Nucleus accumbens (tissue), 56 donors: ENCODE measurements at places on chromosomes 7 and 10.

DNA sequence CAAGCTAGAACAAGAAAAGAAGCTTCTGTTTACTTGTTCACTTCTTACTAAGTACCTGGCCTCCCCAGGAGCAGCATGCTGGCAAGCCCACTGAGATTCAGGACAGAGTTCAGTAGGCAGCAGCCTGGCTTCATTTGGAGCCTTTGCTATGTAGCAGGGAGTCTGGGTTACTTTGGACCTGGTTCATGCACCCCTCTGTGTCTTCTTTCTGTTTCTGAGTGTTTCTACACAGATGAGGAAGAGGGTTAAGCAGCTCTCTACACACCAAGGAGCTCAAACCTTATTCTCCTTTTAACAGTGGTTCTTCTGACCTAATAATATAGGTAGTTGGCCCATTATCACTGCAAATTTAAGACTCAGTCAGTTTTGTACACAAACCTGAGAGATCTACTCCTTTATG lies 152.9 kb downstream of the ARID5B start:
- DNase-seq: no peak

- DNase-seq: peak; percentile 24
Measured at GRCh38 chr7:28956608-28957063, 1.5 kb downstream of the TRIL start.

DNA sequence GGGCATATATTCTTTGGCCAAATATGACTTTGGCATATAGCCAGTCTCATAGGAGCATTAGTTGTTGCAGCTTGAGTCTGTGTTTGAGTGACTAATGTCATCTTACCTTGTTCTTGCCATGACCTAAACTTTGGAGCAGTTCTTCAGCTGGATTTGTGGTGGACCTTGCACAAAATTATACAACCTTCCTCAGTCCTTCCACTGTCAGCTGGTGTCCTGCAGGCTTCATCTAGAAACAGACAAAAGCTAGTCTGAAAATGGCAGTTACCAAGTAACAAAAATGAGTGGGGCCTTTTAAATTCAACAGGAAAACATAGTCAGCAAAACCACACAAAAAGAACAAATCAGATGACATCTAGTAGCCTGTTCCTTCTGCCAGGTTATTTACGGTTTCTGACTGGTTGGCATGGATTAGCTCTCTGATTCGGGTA lies 59.5 kb upstream of the HECTD2 start:
- no peak for DNase-seq

- no peak for DNase-seq
Measured at GRCh38 chr10:123530166-123530870, 135.8 kb upstream of the GPR26 start.

GRCh38 chr10:81725851-81726250 lies 149.1 kb upstream of the NRG3 start:
- no peak for DNase-seq

- no peak for DNase-seq
Measured at GRCh38 chr10:86964847-86965190, 3.5 kb upstream of the ADIRF start.

DNA sequence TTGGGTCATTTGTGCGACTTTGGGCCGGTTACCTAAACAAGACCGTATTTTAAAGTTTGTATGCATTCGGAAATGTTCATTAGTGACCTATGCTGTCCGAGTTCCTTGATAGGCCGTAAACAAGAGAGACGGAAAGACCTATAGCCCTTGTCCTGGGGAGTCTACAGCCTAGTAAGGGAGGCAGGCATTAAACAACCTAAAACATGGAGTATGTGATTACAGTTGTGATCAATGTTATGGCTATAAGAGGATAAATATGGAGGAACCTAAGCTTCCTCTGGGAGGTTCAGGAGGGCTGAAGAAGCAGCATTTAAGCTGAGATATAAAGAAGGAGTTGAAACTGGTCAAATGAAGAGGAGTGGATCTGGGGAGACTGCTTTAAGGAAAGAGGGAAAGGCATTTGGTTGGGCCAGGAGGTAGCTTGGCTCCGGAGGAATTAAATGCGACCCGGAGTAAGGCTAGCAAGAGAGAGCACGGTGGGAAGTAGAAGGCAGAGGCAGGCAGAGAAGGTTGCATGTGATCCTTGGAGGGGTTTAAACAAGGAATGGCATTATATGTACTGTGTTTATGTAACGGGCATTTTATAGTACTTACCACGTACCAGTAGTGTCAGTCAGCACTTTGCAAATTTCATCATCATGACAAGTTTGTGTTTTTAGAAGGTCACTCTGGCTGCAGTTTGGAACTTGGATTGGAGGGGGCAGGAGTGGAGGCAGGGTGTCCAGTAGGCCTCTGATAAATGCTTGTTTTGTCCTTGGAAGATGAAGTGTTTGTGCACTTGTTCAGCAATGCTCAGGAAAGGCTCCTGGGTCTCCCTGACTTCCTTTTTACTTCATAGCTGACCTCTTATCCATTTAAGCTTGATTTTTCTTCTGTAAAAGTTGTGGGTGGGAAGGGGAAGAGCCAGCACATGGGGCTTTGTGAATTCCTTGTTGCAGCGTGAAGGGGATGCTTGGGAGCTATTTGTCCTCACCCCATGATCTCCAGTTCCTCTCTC lies 1.0 kb upstream of the AVPI1 start:
- no peak for DNase-seq

DNA sequence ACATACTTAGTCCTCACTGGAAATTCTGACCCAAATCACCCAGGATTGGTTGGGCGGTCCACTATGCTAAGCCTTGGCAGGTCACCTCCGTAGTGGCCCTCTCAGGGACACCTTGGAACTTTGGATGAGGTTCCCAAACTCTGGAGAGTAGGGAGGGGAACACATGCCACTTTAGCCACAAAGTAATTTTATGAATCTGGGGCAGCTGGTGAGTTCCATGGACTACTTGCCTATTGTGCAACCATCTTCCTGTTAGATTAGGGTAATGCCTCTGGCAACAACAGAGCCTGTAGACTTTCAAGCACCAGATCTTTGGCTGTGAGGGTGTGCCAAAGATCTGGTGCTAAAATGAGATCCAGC lies 77.7 kb downstream of the ITGB8 start:
- DNase-seq: no peak

DNA sequence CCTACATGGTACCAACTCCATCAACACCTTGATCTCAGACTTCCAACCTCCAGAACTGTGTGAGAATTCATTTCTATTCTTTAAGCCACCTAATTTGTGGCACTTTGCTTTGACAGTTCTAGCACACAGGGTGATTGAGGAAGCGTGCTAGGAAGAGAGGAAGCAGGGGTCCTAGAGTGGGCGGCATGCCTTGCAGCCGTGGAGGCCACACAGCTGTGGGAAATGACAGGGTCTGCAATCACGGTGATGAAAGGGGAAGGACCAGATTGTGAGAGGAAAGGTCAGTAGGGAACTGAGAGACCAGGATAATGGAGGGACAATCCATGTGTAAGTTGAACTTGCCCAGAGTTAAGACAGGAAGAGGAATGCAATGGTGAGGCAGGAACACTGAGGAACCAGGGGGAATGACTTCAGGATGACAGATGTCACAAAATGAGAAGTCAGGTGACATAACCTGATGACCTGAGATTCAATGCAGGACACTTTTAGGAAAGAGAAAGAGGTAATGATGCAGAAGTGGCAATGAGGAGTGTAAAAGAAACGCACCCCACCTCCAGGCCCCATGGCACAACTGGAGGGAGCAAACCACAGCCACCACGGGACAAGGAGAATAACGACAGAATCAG lies 87.3 kb upstream of the PIK3CG start:
- no peak for DNase-seq

- DNase-seq: no peak
Measured at GRCh38 chr7:18700147-18700546, 204.6 kb downstream of the HDAC9 start.

DNA sequence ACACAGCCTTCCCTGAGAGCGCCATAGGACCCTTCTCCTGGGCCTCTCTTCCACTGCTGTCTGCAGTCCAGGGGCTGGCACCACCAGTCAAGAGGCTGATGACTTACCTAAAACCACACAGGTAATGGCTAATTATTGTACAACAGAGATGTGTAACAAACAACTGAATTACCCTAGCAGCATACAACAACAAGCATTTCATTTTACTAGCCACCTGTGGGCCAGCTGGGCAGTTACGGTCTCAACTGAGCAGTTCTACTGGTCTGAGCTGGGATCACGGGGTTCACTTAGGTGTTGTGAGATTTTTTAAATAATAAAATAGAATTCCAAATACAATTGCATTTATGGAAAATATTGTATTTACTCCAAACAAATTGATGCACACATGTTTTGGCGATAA lies 431.9 kb downstream of the TNS3 start:
- DNase-seq: no peak

DNA sequence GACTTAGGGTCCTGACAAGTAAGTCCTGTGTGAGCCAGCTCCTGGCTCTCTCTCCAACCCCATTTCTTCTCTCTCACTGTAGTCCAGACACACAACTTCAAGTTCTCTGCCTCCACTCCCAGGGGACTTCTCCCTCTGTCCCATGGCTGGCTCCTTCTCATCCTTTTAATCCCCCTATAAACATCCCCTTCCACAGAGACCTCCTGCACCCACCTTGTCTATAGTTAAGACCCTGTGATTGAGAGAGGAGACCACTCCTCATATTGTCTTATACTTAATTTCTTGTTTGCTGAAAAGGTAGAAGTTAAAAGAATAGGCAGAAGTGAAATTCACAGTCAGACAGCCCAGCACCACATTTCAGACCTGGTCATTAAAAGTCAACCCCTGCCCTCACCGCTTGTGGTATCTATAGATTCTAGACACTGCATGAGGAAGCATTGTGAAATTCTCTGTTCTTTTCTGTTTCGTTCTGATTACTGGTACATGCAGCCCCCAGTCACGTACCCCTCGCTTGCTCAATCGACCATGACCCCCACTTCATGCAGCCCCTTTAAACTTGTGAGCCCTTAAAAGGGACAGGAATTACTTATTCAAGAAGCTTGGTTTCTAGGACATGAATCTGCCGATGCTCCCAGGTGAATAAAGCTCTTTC lies 125.6 kb upstream of the FRMD4A start:
- no peak for DNase-seq

GRCh38 chr7:135817583-135817982 lies 69.0 kb upstream of the FAM180A start:
- no peak for DNase-seq

- DNase-seq: no peak
Measured at GRCh38 chr7:51158211-51158610, 158.4 kb downstream of the COBL start.

DNA sequence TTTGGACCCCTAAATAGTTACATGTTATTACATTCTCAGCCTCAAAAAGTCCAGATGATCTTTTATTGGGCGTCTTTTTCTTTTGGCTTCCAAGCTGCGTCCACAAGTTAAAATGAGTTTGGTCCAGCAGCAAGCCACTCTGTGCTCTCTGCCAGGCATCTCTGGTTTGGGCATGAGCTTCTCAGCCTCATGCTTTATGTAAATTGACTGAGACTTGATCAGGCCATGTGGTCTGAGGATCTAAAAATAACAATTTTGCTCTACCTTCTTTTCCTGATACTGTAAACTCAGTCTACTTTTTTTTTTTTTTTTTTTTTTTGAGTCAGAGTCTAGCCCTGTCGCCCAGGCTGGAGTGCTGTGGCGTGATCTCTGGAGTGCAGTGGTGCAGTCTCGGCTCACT lies 15.6 kb downstream of the GAD2 start:
- no peak for DNase-seq

GRCh38 chr10:122113161-122113944 lies 124.4 kb downstream of the TACC2 start:
- DNase-seq: no peak

GRCh38 chr10:95352684-95353083 lies 61.9 kb upstream of the PDLIM1 start:
- no peak for DNase-seq

GRCh38 chr10:132145002-132145401 lies 41.7 kb upstream of the DPYSL4 start:
- DNase-seq: no peak

DNA sequence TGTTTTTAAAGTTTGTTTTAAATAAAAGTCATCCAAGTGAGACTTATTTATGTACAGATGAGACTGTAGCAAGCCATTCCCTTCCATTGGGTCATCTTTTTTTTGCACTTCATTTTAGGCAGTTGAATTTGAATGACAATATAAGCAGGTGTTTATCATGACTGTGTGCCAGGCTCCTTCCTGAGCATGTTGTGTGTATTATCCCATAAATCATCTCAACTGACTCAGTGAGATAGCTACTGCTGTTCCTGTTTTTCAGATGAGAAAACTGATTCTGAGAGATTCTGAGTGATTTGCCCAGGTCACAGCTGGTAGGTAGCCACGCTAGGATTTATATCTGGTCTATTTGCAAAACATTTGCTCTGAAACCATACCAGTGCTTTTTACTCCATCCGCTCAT lies 11.7 kb downstream of the TMEM254 start:
- DNase-seq: no peak

DNA sequence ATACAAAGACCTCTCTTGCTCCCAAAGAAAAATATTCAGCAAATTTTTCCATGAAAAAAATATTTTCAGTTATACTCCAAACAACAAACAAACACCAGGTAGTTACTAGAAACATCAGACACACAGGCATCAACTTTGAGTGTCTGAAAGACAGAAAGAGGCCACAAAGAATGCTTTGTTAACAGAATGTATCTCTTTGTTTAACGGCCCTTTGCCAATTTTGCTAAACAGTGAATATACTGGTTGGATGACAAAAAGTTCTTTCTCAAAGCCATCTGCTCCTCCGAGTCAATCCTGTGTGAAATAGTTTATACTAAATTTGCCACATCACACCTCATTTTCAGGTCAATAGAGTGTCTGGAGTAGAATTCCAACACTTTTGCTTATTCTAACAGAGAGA lies 216.7 kb upstream of the PHF14 start:
- DNase-seq: no peak

GRCh38 chr7:115910541-115911164 lies 119.9 kb downstream of the TFEC start:
- no peak for DNase-seq

DNA sequence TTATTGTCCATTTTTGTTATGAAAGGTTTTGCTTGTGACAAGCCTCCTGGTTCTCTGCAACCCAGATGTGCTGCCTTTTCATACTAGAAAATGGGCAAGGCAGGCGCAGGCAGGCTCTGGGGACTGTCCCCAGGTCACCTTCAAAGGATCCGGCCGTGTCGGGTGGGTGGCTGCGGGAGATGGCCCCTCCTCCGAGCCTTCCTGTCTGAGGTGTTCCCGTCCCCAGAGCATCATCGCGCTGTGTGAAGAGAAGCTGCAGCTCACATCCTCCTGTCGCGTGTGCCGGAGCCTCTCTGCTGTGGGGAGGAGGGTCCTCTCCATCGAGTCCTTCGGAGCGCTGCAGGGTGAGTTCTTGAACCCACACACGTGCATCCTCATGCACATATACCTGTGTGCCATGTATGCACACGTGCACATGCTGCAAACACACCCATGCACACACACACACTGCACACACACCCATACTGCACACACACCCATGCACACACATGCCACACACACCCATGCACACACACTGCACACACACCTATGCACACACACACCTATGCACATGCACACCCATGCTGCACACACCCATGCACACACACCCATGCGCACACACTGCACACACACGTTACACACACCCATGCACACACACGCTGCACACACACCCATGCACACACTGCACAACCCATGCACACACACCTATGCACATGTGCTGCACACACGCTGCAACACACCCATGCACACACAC lies 23.8 kb downstream of the KNDC1 start:
- DNase-seq: no peak

- no peak for DNase-seq
Measured at GRCh38 chr7:110800984-110801383, 289.9 kb upstream of the LRRN3 start.
